ENCODE measurements at places on chromosomes 11 and 22.

GRCh38 chr11:64226507-64227051 is 505 bp downstream of the NUDT22 start:
- no peak for DNase-seq

DNA sequence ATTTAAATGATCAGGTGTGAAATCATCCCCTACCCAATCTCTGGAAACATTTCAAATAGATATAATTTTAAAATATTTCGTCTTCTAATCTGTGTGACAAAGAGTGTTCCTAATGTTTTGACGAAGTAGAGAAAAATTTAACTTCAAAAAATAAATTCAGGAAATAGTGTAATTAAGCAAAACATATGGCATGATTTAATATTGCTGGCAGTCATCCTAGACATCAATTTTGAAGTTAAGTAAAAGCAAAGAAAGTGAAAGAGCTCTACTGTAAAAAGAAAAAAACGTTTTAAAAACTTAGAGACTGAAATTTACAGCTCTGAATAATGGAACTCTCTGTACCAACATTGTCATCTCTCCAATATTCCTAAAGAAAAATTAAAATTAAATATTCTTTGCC is 1062.3 kb downstream of the LRRC4C start:
- no peak for DNase-seq

GRCh38 chr11:73530109-73530508 is 67.8 kb downstream of the FAM168A start:
- DNase-seq, result no peak

DNA sequence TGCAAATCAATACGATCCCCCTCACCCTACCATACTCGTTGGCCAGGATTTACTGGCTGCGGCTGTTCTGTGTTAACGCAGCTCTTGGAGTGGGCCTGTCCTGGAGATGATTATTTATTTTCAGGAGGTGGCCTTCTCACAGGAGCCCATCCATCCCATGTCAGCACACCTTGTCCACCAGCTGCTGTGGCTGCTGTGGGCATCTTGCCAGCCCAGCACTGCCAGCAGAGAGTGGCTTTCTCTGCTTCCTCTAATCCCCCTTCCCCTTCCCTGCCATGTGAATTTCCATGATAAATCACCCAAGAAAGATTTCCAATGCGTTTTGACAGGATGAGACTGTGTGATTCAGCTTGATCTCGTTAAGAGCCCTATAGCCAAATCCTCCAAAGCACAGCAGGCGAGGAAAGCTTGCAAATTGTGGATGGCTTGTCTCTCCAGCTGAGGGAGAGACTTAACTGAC is 309.1 kb upstream of the C11orf87 start:
- no peak for DNase-seq

DNA sequence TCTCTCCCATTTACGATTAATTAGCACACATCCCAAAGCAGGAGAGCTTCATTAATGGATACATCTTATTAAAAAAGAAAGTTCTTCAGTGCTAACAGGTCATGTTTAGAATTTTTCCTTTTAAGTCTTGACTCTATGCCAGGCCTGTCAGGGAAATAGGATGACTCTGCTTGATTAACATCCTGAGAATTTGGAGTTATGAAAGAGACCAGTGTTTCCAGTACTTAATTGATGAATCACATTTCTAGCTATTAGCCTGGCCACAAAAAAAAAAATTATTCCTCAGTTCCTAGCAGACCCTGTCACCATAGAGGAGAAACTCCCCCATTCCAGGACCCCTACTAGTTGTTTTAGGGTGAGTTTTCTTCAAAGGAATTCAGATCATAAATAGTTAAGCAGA is 23.6 kb upstream of the ME3 start:
- peak; percentile 81 for DNase-seq

GRCh38 chr11:44793350-44794090 is 66.8 kb downstream of the TSPAN18 start:
- peak; percentile 24 for DNase-seq

DNA sequence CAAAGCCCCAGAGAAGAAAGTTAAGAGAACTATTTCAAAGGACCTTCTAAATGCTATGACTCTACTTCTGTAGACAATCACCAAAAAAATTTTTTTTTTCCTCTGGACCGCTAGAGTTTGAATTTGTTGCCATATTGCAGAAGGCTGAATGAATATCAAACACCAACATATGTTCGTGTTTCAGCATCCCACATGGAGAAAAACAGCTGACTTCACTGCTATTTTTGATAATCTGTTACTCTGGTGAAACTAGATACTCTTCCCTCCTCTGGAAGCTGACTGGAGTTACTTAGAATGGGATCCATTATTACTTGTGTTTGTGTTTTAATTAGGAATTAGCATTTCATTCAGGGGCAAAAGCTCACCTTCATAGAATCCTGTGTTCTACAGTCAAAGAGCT is 447.0 kb downstream of the AASDHPPT start:
- DNase-seq, result no peak

- DNase-seq, result no peak
These were observed 885.3 kb downstream of the TBC1D22A start for GRCh38 chr22:47647720-47648119.

DNA sequence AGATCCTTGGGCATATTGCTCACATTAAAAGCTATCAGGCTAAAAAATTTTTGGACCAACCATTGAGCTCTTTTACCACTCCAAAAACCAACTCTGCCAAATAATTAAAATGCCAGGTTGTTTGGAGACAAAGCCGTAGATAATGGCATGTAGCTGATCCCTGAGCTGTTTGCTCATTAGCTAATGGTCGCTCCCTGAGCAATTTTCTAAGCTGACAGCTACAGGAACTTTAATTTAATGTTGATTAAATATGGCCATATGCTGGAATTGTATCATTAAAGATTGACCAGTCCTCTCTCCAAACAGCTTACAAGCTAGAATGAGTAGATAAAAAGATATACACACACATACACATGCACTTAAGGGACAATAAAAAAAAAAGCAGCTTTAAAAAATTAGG is 216.2 kb upstream of the ARHGAP20 start:
- no peak for DNase-seq

- peak; percentile 45 for DNase-seq
These were observed 23.4 kb downstream of the LRRC55 start for GRCh38 chr11:57205041-57205641.

DNA sequence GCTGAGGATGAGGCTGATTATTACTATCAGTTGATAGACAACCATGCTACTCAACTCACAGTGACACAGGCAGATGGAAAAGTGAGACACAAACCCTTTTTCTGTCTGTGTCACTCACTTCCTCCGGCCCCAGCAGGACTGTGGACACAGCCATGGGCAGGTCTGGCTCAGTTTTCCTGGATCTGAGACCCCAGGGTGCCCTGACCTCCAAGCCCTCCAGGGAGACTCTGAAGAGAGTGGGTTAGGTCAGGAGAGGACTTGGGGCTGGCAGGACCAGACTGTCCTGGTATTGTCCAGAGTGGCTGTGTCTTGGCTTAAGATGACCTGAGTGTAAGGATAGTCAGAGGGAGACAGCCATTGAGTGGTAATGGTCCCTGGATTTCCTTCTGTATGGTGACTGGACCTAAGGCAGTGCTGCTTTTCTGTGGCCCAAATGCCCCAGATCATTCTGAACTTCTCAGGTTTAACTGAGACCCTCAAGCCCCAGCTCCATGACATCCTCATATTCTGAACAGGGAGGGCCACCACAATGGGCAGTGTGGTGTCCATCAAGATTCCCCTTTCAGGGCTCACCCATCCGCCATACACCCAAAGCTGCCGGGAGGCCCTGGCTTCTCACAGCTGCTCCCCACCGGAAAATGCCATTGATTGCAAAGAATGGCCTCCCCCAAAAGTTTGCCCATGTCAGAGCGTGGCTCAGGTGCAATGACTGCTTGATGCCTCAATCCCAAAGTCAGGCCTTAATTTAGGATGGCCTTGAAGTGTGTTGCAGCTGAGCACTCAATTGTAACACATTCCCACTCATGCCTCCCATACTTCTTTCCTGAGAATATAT is 36.2 kb upstream of the PRAME start:
- DNase-seq, result no peak

DNA sequence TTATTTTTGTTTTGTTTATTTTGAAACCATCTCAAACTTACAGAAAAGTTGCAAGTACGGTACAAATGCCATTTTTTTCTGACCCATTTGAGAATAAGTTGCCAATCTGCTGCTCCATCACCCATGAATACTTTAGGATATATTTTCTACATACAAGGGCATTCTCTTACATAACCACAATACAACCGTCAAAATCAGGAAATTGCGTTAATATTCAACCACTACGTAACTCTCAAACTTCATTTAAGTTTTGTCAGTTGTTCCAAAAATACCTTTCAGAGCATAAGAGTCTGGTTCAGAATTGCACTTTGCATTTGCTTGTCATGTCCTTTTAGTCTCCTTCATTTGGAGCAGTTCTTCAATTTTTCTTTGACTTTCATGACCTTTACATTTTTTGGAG is 194.3 kb upstream of the BDNF start:
- no peak for DNase-seq

GRCh38 chr11:36008584-36008983 is 64.7 kb downstream of the LDLRAD3 start:
- no peak for DNase-seq

DNA sequence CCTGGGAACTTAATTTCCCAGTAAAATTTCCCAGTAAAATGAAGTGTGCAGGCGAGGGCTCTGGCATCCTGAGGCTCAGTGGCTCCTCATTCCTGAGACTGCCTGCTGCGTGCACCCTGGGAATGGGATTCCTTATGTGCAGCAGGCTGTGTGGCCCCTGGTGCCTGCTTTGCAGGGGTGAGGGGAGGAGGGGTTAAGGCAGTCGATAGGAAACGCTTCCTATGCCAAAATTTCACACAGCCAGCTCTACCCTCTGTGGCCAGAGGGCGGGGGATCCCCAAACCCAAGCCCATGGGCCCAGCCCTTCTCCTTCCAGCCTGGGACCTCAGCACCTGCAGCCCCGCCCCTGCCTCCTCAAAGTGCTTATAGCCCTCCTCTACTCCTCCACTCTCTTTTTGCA is 12.1 kb upstream of the BAIAP2L2 start:
- no peak for DNase-seq

GRCh38 chr11:503179-503981 is 3.7 kb downstream of the RNH1 start:
- DNase-seq, result peak; percentile 60

DNA sequence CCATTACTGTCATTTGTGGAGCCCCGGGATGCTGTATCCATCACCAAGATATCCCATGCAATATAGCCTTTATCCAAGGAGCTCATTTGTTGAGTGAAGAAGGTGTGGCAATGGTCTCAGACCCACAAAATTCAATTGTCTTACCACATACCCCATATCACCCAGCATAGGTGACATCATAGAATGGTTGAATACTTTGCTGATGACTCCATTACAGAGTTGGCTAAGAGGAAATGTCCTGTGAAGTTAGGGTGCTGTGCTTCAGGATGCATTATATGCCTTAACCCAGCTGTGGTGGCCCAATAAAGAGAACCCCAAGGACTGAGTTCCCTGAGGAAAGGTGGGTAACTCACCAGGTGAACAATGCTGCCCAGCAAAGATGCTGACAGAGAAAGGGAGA is 113.7 kb downstream of the EFCAB6 start:
- DNase-seq, result no peak

GRCh38 chr11:19060629-19061028 is at the start of gene MRGPRX2:
TSS of gene MRGPRX2 (minus strand) at chr11:19060717. CDS start at chr11:19056402, 4,315 bp downstream.
- DNase-seq, result no peak

- DNase-seq, result no peak
These were observed 34.5 kb downstream of the ELFN2 start for GRCh38 chr22:37392721-37393328.

GRCh38 chr11:59776210-59777066 is 21.3 kb downstream of the STX3 start:
- DNase-seq, result peak; percentile 42

- no peak for DNase-seq
These were observed 58.2 kb downstream of the YAP1 start for GRCh38 chr11:102168481-102168880.

DNA sequence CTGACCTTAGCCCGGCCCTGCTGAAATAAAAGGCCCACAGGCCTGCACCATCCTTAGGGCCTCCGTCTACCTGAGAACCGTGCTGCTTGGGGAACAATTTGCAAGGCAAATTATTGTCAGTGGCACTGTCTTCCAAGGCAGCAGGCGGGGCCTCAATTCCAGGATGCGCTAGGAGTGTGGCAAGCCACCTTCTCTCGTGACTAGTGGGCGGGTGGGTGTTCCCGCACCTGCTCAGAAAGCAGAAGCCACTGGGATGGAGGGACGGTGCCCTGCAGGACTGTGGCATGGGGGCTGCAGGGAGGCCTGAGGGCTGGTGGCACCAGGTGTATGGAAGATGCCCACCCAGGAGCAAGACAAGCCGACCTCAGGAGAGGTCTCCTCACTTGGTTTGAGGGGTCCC is 58.8 kb upstream of the TTLL12 start:
- no peak for DNase-seq

GRCh38 chr11:44006917-44007361 is 40.8 kb upstream of the ACCSL start:
- no peak for DNase-seq

GRCh38 chr11:113603277-113604059 is 102.6 kb downstream of the TMPRSS5 start:
- DNase-seq, result no peak

DNA sequence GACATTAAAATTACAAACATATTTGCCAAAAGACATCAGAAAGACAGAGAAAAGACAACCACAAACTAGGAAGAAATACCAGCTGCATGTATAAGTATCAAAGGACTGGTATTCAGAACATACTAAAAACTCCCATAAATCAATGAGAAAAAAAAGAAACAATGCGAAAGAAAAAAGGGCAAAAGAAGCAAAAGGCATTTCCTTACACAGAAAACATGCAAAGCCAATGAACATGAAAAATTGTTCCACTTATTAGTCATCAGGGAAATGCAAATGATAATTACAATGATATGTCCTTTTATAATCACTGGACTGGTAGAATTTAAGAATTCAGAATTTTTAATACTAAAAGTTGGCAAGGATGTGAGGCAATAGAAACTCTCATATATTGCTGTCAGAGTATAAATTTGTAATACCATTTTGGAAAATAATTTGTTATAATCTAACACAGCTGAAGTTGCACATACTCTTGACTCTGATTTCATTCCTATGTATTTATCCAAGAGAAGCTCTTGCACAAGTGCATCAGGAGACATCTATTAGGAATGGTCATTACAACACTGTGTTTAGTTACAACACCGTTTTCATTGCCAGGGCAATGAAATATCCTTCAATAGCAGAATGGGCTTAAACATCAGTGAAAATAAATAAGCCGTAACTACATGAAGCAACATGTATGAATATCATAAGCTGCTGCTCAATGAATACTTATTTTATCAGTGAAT is 279.7 kb downstream of the SWAP70 start:
- peak; percentile 96 for DNase-seq

DNA sequence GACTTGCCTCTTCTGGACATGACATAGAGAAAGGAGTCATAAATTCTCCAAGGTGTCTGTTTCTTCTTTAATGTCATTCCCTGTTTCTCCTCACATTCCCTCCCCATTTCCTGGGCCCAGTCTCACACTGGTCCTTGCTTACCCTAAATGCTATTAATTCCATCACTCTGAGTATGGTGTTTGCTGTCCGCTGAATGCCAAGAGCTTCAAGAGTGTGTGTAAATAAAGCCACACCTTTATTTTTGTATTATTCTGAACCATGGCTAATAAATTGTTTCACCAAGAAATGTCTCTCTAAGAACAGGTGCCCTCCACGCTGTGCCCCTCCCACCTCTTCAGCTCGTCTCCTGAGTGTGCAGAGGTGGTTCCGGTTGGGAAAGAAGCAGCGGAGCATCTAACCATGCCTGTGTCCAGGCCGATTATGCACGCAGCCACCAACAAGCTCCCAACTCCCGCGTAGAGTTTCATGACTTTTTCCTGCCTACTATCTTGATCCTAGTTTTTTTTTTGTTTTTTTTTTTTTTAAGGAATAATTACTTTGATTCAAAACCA is 8.6 kb downstream of the TMEM121B start:
- no peak for DNase-seq

GRCh38 chr11:73249304-73249703 is 22.8 kb upstream of the P2RY6 start:
- DNase-seq, result no peak
